Uterus (tissue), 4 donors: ENCODE measurements at places on chromosomes 13 and 19. TPM values are rescaled to one million over a fixed set of nuclear protein-coding genes. Genes with fewer than 3 reads are reported as not detected.
A peak's percentile ranks its signal among the peaks of the same experiment; 100 is the strongest.

GRCh38 chr13:82458169-82458568, 1424.1 kb downstream of the SLITRK1 start:
- H3K27ac ChIP-seq, result no peak overlapping the region
- no peaks in the 10 kb centered on the region for H3K4me1 ChIP-seq
- H3K27me3 ChIP-seq, result no peaks in the 10 kb centered on the region
- no peaks in the 10 kb centered on the region for H3K36me3 ChIP-seq

DNA sequence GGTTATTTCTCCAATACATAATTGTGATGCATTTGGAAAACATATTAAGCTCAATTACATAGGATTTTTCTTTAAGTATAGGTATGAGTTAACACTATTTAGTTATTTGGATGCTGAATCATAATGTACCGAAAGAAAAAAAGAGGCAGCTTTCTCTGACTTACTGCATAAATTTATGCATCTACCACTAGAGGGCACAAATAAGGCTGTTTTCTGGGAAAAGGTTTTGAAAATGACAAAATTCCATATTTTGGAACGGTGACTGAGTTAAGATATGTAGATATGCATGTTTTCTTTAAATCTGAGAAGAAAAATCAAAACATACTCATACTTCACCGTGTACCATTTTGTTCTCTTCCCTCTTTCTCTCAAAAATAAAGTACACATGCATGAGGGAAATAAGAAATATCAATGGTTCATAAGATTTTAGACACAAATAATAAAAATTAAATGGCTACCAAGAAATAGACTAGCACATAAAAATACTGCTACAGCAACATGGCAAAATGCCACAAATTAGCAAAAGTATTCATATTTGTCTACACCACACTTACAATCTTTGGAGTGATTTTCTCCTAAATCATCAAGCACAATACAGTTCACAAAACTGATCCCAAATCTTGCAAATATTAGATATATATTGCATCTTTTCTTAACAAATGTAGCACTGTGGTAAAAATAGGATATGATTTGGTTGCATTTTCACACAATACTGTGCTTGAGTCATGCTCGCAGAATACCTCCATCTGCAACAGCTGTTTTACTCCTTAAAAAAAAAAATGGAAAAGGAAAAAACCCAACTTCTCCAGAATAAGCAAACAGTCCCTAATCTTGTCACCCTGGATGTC, 260.0 kb downstream of the FGF14 start:
- H3K4me3 ChIP-seq, result no peak overlapping the region
- no peaks in the 10 kb centered on the region for H3K36me3 ChIP-seq
- no peaks in the 10 kb centered on the region for H3K4me1 ChIP-seq
- H3K27ac ChIP-seq, result no peak overlapping the region

DNA sequence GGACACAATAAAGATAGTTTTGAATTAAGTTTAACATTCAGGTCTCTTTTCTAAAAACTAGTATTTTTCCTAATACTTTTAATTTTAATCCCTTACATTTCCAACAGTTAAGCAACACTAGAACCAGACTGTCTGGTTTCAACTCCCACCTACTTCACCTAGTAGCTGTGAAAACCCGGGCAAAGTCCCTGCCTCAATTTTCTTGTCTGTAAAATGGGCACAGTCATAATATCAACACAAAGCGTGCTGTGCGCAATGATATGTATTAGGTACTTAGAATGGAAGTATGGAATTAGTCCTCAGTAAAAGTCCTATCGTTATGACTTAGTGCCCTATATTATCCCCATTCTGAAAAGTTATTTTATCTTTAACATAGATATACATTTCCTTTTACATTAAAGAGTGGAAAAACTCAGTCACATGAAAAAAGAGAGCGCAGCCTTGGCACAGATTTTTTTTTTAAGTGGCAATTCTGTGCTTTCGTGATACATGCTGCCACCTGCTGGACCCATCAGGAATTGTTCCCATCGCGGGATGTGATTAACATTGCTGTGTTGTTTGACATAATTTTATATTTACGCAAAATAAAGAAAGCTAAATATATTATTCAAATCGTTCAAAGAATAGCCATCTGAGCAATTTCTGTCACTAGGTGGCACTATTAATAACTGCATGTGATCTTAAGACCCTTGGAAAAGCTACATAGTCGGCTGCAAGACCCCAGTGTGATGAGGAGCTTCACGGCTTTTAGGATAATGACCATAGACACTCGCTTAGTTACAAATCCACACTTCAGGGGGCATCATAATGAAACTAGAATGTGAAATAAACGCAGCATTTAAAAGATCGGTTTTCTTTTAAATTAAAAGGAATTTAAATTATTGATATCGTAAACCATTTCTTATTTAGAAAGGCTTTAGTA, 59.9 kb downstream of the LIG4 start:
- DNase-seq, result peak; percentile 24
- H3K36me3 ChIP-seq, result no peaks in the 10 kb centered on the region
- no peak overlapping the region for H3K4me3 ChIP-seq
- no peaks in the 10 kb centered on the region for H3K4me1 ChIP-seq
- H3K27ac ChIP-seq, result no peak overlapping the region
- no peaks in the 10 kb centered on the region for H3K27me3 ChIP-seq

DNA sequence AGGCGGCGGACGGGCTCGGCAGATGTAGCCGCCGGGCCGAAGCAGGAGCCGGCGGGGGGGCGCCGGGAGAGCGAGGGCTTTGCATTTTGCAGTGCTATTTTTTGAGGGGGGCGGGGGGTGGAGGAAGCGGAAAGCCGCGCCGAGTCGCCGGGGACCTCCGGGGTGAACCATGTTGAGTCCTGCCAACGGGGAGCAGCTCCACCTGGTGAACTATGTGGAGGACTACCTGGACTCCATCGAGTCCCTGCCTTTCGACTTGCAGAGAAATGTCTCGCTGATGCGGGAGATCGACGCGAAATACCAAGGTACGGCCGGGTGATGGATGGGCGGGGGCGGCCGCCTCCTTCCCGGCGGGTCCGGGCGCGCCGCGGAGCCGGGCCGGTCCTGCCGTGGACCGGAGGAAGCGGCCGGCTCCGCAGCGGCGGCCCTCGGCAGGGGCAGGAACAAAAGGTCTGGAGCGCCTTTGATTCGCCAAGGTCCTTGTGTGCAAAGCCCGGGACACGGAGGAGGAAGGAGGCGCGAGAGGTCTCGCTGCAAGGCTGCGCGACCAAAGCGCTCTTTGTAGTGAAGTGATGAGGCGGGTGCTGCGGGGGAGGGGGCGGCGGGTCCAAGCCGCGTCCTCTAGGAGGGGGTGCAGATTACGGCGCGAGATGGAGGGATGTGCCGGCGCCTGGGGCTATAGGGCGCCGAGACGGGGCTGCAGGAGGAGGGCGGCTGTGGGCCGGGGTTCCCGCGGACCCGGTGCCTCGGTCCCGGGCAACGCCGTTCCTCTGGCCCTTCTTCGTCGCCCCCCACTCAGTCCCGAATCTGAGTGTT, 689 bp downstream of the ING1 start:
- H3K4me1 ChIP-seq, result peaks cover 3% of the 10 kb centered on the region
- peak; percentile 62 for DNase-seq
- H3K27me3 ChIP-seq, result no peaks in the 10 kb centered on the region
- no peaks in the 10 kb centered on the region for H3K36me3 ChIP-seq
- peak overlapping the region; percentile 92 for H3K4me3 ChIP-seq

DNA sequence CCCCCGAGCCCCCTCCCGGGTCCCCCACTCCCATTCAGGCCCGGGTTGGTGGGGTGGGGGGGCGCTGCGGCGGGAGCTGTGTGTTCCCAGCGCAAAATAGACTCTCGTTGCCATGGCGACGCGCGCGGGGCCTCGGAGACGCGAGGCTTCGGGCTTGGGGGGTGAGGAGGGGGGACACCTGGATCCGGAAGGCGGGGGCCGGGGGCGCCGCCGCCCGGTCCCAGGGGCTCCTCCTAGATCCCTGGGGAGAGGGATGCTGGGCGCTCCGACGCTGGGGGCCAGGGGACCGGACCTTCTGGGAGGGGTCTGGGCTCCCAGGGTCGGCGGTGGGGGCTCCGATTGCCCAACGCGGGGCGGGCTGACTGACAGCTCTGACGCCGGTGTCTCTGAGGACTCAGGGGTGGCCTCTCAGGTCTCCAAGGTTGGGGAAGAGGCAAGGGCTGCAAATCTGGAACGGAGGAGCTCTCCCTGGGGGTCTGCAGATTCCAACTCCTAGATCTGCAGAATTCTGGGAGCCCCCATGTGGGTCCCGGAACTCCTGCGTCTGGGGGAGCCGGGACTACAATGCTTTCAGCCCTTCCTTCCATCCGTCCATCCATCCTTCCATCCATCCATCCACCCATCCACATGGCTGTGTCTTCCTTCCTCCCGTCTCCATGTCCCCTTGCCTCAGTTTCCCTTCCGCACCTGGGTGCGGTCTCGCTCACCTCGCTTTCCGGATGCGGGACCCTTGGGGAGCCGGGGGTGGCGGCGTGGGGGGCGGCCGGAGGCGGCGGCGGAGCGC, 9.1 kb upstream of the SHISA7 start:
- no peak overlapping the region for H3K27ac ChIP-seq
- no peak overlapping the region for H3K4me3 ChIP-seq
- no peaks in the 10 kb centered on the region for H3K36me3 ChIP-seq
- DNase-seq, result no peak
- peaks cover 24% of the 10 kb centered on the region for H3K27me3 ChIP-seq

Gene SIGLEC9
- total RNA-seq, result 0.51 TPM

Gene PCDH17
- total RNA-seq, result 23.2 TPM
